Camera-type eye (tissue), 1 donor: ENCODE measurements at places on chromosomes 11 and 22. TPM values are rescaled to one million over a fixed set of nuclear protein-coding genes. Genes with fewer than 3 reads are reported as not detected.

SH3BP1 gene
- 7.3 TPM for total RNA-seq

OR4C3 gene
- not detected for total RNA-seq

FOLR3 gene
- not detected for total RNA-seq

NLRP14 gene
- total RNA-seq, result 0.88 TPM
